ENCODE measurements at places on chromosomes 5 and 9. TPM values are rescaled to one million over a fixed set of nuclear protein-coding genes. Genes with fewer than 3 reads are reported as not detected.

DNA sequence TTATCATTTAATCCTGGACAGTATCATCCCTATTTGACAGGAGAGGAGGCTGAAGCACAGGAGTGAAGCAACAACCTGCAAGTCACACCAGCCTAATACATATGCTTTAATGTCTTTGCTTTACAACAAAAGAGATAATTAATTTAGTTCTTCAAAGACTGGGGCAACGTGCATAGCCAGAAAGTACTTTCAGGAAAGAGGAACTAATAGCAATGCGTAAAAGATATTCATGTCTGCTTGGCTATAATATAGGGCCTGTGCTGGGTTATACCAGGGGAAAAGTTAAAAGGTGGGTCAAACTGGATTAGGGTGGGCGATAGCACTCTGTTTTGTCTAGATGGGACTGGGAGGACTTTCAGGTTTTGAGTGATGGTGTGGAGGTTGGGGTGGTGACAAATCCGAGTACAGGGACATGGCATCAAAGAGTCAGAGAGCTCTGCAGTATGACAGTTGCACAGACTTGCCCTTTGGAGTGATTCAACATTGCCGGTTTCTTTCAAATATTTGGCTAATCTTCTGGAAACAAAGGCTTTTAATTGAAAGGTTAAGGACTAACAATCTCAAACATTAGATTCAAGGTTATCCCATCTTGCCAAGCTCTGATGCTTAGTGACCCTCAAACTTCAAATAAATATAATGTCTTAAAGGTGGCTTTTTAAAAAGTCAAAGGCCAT, 11.9 kb downstream of the DAB2 start:
- DNase-seq, result no peak

DNA sequence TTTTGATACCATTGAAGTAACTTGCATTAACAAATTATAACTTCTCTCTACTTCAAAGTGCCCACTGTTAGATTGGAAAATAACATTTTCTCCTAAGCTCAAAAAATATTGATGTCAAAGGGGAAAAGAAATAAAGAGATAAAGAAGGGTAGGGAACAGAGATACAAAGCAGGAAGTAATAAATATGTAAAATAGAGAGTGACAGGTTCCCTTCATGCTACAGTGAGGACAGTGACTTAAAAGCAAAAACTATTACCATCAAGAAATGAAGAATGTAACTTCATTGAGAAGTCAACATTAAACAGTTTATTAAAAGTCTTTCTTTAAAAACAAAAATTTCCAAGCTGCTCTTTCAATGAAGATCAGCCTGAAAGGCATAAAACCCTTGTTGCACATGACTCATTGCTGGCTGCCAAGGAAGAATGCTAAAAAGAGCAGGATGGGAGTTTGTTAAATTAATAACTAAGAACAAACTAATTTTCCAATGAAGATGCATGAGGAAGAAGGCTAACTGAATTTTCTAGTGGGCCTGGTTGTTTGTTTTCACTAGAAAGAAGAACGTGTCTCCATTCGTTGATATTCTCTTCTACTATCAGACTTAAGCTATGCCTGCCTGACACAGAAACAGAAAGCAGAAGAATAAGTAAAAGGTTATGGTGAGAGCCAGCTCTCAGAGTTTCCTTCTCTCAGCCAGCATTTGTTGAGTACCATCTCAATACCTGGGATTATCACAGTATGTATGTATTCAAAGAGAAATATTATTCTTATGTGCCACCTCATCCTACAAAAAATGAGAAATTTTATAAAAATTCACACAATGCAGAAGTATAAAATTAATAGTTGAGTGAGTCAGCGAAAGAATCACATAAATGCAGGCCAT, 197.8 kb upstream of the NREP start:
- DNase-seq, result no peak

- no peak for DNase-seq
These were observed 190.2 kb downstream of the ASTN2 start for GRCh38 chr9:117224695-117225094.

- peak; percentile 40 for DNase-seq
These were observed at the start of gene LAMC3 for GRCh38 chr9:131008909-131009618. Gene LAMC3 (plus strand): TSS chr9:131009174. CDS start chr9:131009215, 41 bp downstream.

DNA sequence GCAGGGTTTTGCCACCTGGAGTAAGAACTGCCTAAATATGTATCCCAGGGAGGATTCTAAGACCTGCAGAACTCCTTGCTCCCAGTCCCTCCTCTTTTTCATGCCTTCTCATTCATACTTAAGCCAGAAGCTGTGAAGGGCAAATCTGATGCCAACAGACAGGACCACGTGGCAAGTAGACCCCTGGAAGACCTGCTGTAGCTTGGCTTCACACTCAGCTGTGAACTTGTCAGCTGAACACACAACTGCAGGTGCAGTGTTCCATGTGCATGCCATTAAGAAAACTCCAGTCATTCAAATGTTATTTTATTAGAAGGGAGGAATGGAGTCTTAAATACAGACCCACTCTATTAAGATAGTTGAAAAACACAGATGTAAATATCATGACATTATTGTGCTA, 79.3 kb upstream of the AGXT2 start:
- DNase-seq, result no peak

The COL23A1 gene
- not detected for total RNA-seq
